ENCODE measurements at places on chromosomes 7 and 10.

DNA sequence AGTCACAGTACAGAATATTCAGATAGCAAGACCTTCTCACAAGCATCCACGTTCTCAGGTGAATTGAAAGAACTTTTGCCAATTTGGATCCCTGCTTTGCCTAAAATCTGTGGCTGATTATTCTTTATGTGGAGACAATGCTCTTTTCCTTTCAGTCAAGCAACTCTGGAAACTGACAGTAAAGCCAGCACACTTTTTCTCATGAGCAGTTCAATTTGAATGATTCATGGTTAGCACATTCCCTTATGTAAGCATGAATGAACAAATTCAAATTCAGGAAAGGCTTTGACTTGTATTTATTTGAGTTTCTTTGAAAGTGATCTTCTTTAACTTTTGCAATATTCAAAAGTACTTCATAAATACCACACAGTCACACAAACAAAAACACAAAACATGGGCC lies 57.6 kb downstream of the MEOX2 start:
- DNase-seq = no peak

DNA sequence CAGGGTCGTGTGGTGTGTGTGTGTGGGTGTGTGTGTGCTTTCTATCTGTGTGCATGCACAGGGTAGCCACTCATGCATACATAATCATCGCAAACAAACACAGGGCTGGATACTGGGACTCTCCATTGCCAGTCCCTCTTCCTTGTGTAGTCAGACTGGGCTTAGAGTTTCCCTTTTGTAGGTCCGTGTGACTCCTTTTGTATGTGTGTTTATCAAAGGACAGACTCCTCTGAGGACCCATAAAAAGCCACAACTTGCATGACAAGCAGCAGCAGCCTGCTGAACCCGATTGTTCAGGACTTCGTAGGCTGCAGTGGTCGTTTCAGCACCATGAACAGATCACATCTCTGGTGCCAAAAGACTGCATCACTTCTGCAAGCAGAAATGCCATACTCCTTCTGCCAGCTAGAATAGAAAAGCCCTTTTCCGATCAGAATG lies 895 bp downstream of the VSTM2A start:
- no peak for DNase-seq

DNA sequence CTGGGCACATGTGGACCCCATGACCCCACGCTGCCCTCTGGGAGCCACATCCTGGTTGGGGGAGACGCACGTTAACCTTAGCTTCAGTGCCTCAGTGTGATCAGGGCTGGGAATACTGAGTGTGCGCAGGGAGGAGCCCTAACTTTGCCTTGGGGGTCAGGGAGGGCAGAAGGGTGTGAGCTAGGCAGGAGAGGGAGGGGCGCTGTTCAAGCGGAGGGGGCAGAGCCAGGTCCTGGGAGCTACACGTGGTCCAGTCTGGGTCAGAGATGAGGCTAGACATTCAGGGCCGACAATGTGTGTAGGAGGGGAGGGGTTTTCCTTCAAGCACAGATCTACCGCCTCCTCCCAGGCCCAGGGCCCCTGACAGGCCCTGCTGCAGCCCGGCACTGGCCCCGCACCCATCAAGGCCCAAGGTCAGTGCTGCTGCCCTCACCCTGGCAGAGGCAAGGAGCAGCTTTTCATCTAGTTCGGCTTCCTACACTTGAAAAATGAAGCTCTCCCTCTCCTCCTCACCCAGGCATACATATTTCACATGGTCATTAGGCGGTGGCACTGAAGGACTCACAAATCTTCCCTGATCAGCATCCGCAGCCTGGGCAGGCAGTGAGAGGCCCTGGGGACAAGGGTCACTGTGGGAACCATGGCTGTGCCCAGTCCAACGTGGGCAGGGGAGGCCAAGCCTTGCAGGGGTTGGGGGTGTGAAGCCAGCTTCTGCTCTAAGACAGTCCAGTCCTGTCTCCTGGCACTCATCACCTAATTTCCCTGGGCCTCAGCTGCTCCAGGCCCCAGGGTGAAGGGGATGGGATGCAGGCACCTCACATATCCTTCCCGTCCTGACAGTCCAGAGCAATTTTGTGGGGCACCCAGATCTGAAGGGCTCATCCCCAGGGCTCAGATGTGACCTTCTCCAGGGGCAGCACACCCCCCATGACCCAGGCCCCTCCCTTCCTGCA lies 47.3 kb downstream of the C10orf105 start:
- DNase-seq = no peak

- DNase-seq = peak; percentile 91
Measured at GRCh38 chr10:102802920-102803534, 34.2 kb downstream of the CYP17A1 start.

GRCh38 chr10:87090779-87091178 lies 3.9 kb downstream of the GLUD1 start:
- DNase-seq = no peak
